ENCODE measurements at places on chromosomes 16 and 17. TPM values are rescaled to one million over a fixed set of nuclear protein-coding genes. Genes with fewer than 3 reads are reported as not detected.

- DNase-seq, result no peak
- H3K27ac ChIP-seq, result no peak overlapping the region
- no peaks in the 10 kb centered on the region for H3K27me3 ChIP-seq
- H3K36me3 ChIP-seq, result no peaks in the 10 kb centered on the region
- peak overlapping the region; percentile 4 for H3K4me3 ChIP-seq
- no peaks in the 10 kb centered on the region for H3K4me1 ChIP-seq
Measured at GRCh38 chr17:63477480-63478440, 899 bp downstream of the ACE start.

DNA sequence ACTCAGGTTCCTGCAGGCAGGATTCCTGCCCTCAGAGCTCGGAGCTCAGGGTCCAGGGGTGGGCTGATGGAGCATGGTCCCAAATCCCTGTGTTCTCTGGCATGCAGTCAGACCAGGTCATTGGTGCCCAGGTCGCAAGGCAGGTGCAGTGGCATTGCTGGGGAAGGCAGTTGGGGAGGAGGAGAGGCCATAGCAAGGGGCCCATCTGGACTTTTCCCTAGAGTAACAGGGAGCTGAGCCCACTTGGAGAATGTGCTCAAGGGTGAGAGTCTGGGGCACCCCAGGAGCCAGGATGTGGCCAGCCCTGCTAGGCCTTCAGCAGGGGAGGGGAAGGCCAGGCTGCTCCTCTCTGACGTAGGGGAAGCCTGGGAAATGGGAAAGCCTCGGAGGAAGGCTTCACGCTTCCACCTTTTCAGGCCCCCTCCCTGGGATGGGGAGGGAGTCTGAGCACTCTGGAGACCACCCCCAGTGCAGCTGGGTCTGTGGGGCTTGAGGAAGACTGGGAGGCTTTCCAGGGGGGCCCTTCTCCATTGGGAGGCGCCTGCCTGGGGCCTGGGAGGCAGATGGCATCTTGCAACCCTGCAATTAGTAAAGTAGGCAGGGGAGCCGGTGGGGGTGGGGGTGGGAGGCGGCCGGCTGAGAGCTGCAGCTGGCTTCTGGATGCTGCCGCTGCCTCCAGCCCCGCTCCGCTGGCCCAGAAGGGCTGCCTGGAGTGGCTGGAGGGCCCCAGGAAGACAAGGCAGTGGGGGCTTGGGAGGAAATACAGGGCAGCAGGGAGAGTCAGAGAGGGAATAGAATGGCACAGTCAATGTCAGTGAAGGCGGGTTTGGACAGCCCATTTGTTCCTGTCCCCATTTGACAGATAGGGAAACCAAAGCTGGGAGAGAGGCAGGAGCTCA is 21.1 kb upstream of the DOK4 start:
- no peaks in the 10 kb centered on the region for H3K36me3 ChIP-seq
- no peak for DNase-seq
- no peak overlapping the region for H3K4me3 ChIP-seq
- no peaks in the 10 kb centered on the region for H3K4me1 ChIP-seq
- H3K27me3 ChIP-seq, result no peaks in the 10 kb centered on the region

The SLC6A2 gene
- total RNA-seq, result not detected

The GALR2 gene
- not detected for total RNA-seq

Measured in uterus (tissue), 4 donors.